Midbrain (tissue), 1 donor: ENCODE measurements at places on chromosomes 12 and 14.

- DNase-seq: no peak
Observed at GRCh38 chr14:56816574-56817391, 6.5 kb upstream of the OTX2 start.

GRCh38 chr14:63764103-63764502, 36.2 kb upstream of the SGPP1 start:
- DNase-seq: no peak

- DNase-seq: no peak
Observed at GRCh38 chr12:67645126-67645525, 3.4 kb upstream of the DYRK2 start.

GRCh38 chr12:90757957-90758356, 197.0 kb downstream of the CCER1 start:
- DNase-seq: no peak

GRCh38 chr12:131466306-131466705, 244.6 kb upstream of the SFSWAP start:
- no peak for DNase-seq

GRCh38 chr14:103008768-103009357, 48.5 kb downstream of the CDC42BPB start:
- DNase-seq: no peak

DNA sequence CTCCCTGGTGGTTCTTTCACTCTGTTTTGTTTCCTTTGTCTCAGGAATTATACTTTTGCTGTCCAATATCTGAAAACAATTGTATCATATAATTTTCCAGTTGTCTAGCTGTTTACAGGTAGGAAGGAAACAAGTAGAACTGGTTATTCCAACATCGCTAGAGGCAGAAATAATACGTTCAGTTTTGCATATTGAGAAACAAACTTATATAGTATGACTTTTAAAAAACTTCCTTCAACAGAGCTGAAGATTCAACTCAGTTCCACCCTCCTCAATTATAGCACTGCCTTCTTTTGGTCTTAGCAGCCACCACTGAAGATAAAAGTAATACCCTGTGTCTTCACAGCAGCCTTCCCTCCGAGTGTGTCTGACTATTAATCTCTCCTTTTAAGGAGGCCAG, 214.3 kb downstream of the EFCAB11 start:
- no peak for DNase-seq

DNA sequence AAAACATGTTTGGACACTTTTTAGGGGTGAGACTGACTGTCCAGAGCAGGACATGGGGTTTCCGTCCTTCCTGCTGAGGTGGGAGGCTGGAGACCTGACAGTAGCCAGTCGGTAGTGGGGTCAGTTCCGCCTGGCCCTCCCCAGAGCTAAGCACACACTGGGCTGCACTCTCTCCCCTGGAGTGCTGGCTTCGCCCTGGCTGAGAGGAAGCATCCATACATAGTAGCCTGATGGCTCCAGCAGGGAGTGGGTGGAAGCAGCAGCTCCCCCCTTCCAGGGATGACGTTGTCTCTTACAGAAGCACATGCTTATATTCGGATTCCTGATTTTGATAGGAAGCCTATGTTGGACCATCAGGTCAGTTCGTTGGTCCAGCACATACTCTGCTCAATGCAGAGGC, 40.4 kb downstream of the SFSWAP start:
- no peak for DNase-seq

DNA sequence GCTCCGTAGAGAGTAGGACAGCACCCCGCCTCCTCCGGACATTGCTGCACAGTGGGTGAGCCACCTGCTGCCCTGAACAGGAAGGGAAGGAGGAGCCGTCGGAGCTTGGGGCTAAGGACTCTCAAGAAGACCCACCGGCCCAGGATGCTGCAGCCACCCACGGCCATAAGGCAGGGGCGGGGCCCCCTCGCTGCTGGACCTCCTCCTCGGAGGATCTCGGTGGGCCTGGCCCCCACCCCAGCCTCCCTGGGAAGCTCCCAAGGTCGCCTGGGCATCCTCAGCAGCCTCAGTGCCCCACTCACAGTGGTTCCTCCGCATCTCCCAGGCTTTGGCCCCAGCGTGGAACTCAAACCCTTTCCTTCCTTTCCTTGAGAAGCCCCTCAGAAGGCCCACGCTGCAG, 68.6 kb upstream of the DIO3 start:
- DNase-seq: no peak

DNA sequence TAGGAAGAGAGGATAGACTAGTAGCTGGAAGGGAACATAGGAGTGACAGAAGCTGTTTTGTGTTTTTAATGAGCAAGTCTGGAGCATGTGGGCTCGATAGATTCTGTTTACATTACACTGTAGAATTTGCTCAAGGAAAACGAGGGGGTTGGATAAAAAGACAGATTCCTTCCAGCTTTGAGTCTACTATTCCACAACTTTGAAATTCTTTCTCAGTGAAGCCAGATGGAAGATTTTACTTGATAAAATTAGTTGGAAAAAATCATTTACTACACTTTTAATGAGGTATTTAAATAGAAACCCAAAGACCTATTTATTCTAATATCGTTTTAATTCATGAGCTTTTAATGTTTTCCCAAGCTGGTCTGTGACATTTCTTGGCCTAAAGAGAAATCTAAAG, 19.5 kb upstream of the EPS8 start:
- no peak for DNase-seq

DNA sequence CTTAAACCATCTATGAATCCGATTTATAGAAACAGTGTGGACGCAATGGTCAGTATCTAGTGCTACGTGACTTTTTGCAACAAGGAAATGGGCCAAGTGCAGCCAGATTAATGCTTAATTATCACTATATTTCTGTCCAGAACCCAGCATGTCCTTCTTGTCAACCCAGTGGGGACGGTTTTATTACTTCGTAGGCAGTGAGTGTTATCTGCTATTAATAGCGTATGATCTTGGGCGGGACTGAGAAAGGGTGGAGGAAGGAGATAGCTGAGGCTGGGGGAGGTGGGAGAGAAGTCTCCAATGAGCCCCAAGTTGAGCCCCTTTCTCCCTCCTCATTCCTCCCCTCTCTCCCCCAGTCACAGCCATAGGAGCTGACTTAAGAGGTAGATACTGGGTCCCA, 59.7 kb upstream of the FAM222A start:
- no peak for DNase-seq

- no peak for DNase-seq
Observed at GRCh38 chr12:74535536-74535935, 2.1 kb upstream of the ATXN7L3B start.

DNA sequence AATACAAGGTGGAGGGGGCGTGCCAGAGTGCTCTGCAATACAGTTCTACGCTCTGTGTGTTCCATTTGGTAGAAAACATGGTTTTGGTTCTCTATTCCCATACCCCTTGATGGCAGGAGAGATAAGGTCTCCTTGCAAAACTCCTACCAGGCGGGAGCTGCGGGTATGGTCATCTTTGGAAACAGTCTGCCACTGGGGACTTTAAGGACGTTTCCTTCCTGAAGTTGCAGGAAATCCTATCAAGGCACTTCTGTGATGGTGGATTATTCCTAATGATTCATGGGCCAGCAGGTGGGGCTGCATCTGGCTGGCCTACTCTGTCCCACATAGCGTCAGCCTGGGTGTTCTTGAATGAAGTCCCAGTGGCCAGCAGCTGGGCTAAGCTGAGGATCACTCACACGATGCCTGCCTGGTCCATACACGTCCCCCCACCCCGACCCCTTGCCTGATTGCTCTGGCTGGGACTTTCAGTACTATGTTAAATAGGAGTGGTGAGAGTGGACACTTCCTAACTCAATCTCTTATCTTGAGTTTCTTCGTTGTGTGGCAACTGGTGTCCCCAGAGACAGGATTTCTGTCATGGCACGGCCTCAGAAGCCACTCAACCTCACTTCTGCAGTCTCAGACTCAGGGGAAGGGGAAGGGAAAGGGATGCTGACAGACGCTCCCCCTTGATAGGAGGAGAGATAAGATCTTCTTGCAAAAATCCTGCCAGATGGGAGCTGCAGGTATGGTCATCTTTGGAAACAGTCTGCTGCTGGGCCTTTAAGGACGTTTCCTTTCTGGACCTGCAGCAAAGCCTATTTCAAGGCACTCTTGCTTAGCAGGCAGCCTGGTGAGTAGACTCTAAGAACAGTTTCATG, 61.0 kb upstream of the FKBP4 start:
- no peak for DNase-seq

- no peak for DNase-seq
Observed at GRCh38 chr12:67592228-67593011, 56.1 kb upstream of the DYRK2 start.

DNA sequence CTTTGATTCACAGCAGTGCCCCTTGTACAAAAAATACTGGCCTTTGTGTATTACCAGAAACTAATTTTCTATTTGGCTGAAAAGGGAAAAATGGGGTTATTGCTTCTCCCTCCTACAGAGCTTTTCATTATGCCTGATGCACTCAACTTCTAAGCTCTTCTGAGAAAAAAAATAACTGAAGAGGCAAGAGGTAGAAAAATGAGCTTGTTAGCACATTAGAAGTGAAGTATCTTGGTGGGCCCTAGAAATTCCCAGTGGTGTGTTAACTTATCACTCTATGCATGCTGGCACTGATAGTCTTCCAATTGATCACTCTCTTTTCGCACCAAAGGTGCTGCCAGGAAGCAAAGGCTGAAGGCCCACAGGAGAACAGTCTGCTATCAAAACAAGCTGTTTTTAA, 17.1 kb downstream of the INSM2 start:
- no peak for DNase-seq

DNA sequence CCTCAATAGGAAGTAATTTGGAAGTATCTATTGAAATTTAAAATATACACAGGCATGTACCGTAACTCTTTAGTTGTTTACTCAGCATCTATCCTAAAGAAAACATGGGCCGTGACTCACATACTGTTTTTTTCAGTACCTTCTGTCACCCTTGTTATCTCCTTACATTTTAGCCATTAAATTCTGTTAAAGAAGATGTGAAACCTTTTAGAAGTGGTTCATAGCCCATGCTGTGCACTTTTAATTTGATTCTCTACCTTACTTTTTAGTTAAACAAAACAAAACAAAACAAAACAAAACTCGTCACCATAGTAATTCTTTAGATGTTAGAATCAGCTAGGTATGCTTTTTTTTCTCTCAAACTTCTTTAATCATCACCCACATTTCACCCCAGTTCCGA, 494.4 kb upstream of the RGS6 start:
- DNase-seq: no peak

- DNase-seq: no peak
Observed at GRCh38 chr14:68880581-68881105, 87.8 kb upstream of the ZFP36L1 start.

- no peak for DNase-seq
Observed at GRCh38 chr14:59463787-59464485, 1.2 kb downstream of the GPR135 start.

- no peak for DNase-seq
Observed at GRCh38 chr12:108518101-108518715, 3.1 kb downstream of the FICD start.
